Left lobe of liver (tissue), 2 donors: ENCODE measurements at places on chromosomes 1 and 21. TPM values are rescaled to one million over a fixed set of nuclear protein-coding genes. Genes with fewer than 3 reads are reported as not detected.

The BCL2L15 gene
- 0.13 TPM for total RNA-seq

The RNU1-3 gene
- total RNA-seq: 1,159 TPM

The FAM78B gene
- 2.0 TPM for total RNA-seq

The CRP gene
- total RNA-seq: 3,370 TPM

- DNase-seq: no peak
These were observed 102.3 kb downstream of the LACTBL1 start for GRCh38 chr1:22870201-22870871.

The KPNA6 gene
- total RNA-seq: 32.2 TPM

The PAQR6 gene
- 3.3 TPM for total RNA-seq

The HEATR1 gene
- 7.9 TPM for total RNA-seq

- no peak for DNase-seq
These were observed 491.1 kb downstream of the KIF26B start for GRCh38 chr1:245645894-245646293.

The CAMK2N1 gene
- 27.4 TPM for total RNA-seq

The UBL4B gene
- total RNA-seq: not detected

DNA sequence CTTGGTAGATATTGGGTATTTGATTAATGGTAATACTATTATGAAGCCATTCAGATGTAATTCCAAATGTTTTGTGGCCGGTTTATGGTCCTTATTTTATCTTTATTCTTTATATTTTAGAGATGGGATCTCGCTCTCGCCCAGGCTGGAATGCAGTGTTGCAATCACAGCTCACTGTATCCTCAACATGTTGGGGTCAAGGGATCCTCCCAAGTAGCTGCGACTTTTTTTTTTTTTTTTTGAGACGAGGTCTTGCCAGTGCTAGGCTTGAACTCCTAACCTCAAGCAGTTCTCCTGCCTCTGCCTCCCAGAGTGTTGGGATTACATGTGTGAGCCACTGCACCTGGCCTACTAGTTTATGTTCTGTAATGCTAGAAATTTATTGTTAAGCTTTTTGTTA lies 4.7 kb downstream of the DDI2 start:
- no peak for DNase-seq
